ENCODE measurements at places on chromosomes 12 and 14.

DNA sequence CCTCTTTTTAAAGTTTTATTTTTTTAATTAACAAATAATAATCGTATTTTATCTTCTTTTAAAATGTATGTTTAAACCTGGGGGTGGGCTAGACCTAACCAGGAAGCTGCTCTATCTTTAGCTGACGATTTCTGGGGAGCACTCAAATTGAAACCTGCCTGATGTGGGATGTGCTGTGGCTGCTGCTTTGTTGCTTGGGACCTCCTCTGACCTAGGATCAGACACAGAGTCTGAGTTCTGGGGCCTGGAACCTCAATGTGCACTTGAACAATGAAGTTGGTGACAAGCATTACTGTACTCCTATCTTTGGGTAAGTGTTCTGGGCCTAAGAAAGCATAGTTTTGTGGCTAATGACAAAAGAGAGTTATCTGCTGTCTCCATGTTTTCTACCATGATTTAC, 386.7 kb downstream of the DAD1 start:
- DNase-seq, result no peak

DNA sequence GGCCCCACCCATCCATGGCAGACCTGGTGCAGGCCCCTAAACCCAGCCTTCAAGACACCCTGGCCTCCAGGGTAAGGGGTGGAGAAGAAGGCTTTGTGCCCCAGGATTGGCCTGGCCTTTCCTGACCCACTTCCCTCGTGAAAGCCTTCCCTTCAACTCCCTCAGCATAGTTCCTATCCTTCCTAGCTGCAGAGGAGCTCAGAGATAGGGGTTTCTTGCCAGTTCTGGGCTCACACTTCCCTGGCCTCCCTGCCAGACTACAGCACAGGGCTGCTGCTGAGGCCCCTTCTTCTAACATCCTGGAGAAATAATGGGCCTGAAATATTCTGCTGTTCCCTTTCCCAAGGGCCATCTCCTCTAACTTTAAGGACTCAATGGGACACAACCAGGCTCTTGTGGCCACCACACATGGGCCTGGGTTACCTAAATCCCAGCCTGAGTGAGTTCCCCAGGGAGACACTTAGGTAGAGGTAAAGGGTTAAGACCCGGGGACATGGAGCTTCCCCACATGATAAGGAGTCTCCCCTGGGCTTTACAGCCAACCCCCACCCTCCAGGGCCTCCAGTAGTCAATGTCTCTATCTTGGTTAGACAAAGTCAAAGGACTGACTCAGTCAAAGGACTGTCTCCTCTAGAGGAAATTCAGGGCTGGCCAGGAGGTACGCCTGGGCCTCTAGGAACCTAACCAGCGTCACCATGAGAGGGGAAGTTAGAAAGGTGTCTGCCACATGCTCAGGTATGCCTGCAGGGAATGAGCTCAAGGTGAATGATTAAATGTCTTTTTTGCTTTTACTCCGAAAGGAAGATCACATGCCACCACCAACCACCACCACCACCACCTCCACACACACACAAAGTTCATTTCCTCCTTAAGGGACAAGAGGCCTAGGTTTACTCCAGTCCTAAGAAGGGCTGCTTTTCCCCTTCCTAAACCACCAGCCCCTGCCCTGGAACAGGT, 7.1 kb downstream of the ZFP36L1 start:
- no peak for DNase-seq

GRCh38 chr14:69559581-69560011, 15.1 kb downstream of the CCDC177 start:
- DNase-seq, result no peak

DNA sequence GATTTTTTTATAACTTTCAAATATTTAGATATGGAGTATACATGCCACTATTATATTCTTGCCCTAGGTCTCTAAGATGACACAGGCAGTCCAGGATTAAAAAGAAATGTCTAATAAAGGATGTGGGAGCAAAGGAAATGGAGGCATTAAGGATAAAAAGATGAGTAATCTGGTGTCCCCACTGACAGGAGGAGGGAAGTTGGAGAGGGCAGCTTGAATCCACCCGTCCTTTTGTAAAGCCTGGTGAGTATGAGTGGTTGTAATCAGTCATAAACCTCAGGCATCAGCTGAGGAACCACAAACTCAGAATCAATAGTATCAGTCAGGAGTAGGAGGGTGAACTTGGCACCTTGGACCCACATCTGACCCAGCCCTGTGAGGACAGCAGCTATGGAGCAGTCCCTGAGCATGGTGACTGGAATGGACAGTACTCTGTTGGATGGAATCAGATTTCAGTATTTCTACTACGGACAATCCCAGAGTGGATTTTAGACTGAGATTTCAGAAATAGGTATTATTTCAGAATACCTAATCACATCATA, 100.5 kb downstream of the EXOC5 start:
- DNase-seq, result no peak

DNA sequence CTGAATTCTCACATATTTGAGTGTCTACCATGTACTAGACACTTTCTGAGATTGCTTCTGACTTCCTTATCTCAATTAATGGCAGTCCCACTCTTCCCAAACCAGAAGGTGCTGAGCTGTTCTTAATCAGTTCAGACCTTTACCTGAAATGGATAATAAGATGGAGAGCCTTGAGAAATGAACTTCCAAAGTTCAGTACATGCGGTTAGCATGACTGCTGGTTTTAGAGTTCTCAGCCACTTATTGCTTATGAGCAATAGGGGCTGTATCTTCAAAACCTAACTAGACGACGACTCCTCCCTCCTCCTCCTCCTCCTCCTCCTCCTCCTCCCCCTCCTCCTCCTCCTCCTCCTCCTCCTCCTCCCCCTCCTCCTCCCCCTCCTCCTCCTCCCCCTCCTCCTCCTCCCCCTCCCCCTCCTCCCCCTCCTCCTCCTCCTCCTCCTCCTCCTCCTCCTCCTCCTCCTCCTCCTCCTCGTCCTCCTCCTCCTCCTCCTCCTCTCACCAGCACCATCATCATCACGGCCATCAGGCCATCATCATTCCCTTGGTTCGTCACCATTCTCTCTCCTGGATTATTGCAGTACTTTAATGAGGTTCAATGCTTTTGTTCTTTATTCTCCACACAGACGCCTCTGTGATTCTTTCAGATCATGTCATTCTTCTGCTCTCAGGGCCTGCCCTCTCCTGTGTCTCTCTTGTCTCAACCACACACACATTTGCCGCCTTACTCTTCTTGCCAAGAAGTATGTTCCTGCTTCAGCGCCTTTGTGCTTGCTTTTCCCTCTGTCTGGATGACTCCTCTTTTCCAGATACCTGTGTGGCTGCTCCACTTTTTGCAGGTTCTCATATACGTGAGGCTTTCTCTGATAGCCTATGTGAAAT, 2.7 kb downstream of the PCNX1 start:
- no peak for DNase-seq

DNA sequence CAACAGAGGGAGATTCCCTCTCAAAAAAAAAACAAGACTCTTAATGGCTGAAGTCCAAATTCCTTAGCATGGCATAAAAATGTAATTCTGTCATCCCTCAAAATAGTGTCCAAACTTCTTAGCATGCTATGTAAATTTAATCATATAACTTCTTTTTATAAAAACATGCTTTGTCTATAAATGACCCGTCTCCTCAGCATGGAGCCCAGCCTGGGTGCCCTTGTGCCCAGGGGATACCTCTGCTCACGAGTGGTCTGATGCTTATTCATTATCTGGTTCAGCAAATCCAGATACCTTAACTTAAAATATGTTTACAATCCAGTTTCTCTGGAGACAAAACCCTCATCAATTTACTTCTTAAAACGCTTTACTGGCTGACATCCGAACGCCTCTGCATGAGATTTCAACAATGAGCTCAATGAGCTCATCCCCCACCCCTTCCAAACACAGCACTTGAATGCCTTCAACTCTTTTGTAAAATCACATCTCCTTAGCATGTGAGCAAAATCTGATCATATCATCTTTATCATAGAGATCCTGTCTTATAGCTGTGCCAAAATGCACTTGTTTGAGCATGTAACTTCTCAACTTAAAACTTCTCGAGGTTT, 15.7 kb downstream of the RTL1 start:
- no peak for DNase-seq

DNA sequence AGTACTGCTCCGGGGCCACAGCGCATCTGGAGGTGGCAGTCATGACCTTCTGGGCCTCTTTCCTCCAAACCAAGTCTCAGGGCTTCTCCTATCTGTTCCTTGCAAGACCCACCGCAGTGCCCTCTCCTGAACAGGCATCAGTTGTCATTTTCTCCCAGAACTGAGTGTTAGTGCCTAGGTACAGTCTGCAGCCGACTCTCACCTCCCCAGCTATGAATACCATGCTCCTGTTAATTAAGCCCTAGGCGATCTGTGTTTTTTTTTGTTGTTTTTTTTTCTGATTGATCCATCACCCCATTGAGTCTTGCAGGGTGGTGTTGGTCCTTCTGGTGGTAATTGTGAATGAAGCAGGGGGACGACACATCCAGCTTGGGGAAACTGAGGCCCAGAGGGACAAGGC, 47.5 kb upstream of the DLK1 start:
- DNase-seq, result no peak

- no peak for DNase-seq
Observed at GRCh38 chr14:96138241-96138640, 66.4 kb upstream of the BDKRB2 start.

- DNase-seq, result no peak
Observed at GRCh38 chr14:73817020-73817655, 34.5 kb upstream of the PTGR2 start.

GRCh38 chr14:24160499-24160849, 591 bp upstream of the IRF9 start:
- DNase-seq, result no peak

- no peak for DNase-seq
Observed at GRCh38 chr12:17203497-17203896, 597.5 kb upstream of the LMO3 start.

DNA sequence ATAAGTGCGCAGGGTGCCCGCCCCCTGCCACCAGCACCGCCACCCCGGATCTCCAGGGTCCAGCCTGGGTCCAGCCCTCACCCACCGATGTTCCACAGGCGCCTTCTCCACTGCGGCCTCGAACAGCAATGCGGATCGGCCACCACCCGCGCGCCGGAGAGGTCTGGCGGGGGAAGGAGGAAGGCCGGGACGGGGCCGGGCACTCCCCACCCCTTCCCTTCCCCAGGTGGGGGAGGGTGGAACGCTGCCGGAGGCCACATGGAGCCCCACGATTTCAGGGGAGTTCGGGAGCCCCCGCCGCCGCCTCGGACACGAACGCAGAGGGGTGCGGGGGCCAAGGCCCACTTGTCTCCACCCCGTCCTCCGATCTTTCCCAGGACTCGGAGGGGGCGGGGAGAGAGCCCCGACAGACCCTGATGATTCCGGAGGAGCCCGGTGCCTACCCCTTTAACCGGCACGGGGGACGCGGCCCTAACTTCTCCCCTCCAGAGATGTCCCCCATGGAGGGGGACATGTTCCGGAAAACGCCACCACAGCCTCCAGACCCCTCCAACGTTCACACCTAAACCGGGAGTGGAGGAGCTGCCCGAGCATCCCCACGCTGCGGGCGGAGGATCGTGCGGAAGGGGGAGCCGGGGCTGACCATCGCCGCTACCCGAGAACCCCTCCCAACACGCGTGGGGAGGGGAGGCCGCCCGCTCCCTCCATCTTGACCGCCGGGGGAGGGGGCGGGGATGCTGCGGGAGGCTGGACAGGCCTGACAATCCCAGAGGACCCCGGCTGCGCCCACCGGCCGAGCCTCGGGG, 1.1 kb downstream of the ATXN2 start:
- no peak for DNase-seq

- no peak for DNase-seq
Observed at GRCh38 chr12:18158774-18159557, 69.0 kb upstream of the RERGL start.

- DNase-seq, result no peak
Observed at GRCh38 chr14:54909817-54910558, 7.4 kb upstream of the GCH1 start.

DNA sequence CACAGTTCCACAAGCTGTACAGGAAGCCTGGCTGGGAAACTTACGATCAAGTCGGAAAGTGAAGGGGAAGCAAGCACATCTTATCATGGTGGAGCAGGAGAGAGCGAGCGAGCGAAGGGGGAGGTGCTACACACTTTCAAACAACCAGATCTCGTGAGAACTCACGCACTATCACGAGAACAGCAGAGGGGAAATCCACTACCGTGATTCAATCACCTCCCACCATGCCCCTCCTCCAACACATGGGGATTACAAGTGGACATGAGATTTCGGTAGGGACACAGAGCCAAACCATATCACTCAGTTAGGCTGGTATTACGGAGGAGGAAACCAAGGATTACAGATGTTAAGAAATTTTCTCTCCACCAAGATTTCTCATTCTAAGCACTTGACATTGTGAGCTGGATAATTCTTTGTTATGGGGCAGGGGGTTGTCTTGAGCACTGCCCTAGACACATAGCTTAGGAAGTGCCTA, 262.0 kb upstream of the G2E3 start:
- DNase-seq, result no peak

- no peak for DNase-seq
Observed at GRCh38 chr14:91078095-91078737, 17.8 kb upstream of the RPS6KA5 start.

DNA sequence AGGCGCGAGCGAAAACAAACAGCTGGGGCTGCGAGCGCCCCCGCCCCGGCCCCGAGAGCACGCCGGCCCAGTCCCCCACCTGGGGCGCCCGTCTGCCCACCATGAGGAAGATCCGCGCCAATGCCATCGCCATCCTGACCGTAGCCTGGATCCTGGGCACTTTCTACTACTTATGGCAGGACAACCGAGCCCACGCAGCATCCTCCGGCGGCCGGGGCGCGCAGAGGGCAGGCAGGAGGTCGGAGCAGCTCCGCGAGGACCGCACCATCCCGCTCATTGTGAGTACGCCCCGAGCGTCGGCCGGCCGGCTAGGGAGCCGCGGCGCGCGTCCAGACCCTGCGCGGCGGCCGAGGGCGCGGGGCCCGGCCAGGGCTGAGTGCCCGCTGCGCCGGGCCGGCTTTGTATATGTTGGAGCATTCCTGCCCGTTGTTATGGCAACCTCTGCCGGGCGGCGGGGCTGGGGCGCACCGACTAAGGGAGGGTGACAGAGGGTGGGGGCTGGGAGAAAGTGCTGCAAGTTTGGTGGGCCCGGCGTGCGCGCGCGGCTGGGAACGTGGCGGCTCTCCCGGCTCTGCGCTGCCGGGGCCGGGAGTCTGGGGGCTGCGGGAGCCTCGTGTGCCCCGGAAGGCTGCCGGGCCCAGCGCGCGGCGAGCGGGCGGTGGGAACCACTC, 367 bp downstream of the GALNT16 start:
- no peak for DNase-seq

- DNase-seq, result no peak
Observed at GRCh38 chr12:70628701-70629480, 8.3 kb downstream of the PTPRB start.

GRCh38 chr14:61358554-61359226, 37.3 kb downstream of the PRKCH start:
- no peak for DNase-seq

- no peak for DNase-seq
Observed at GRCh38 chr12:105590571-105590970, 260.1 kb downstream of the C12orf75 start.

GRCh38 chr12:104695453-104696148, 238.9 kb downstream of the CHST11 start:
- no peak for DNase-seq

Measured in SIG-M5 (cell line).